ENCODE measurements at places on chromosomes 5 and 9.

DNA sequence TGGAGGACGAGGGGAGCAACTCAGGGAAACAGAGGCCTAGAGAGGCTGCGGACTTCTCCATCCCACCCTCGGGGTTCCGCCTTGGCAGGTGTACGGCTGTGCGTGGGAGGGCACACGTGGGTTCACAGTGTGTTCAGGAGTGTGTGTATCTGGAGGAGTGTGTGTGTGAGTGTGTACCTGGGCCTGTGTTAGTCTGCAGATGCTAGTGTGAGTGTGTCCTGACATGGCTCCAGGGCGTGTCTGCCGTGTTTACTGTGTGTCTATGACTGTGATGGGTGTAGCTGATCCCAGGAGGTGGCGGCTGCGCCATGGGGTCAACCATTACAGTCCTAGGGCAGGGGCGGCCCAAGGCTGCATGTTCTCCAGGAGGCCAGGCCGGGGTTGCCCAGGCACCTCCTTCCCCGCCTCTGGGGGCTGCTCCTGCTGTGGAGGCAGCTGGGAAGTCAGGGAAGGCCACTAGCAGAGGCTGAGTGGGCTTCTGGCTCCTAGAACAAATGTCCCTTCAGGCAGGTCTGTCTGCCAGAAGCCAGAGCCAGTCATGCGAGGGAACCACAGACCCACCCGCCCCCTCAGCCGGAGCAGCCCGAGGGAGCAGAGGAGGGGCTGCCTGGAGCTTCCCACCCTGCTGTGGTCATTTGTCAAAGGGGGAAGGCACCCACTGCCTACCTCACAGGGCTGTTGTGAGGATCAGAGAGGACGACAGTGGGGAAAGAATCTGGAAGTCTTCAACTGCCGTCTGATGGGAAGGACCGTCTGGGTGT, 21.4 kb downstream of the CRB2 start:
- H3K36me3 ChIP-seq, result no peaks in the 10 kb centered on the region
- peaks cover 28% of the 10 kb centered on the region for H3K27me3 ChIP-seq
- peaks cover 3% of the 10 kb centered on the region for H3K4me1 ChIP-seq

- H3K27ac ChIP-seq, result no peak overlapping the region
- no peak overlapping the region for H3K4me3 ChIP-seq
- peaks cover 19% of the 10 kb centered on the region for H3K4me1 ChIP-seq
- peaks cover 26% of the 10 kb centered on the region for H3K36me3 ChIP-seq
- no peaks in the 10 kb centered on the region for H3K27me3 ChIP-seq
- DNase-seq, result no peak
These were observed 50.8 kb downstream of the F2R start for GRCh38 chr5:76766746-76767145.

DNA sequence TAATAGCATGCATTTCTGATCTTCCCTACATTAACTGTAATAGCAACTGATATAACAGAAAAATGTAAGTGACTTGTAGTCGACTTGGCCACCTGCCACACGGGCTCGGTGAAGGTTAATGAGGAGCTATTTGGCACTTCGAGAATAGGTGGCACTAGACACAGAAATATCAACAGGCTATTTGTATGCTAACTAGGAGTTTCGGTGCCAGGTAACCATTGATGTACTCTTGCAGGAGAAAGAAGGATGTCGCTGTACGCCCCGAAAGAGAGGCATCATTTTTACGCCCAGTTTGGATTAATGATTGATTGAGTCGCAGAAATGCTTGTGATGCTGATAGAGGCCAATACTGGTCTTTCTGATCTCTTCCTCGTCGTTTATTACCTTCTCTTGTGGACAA, 516 bp upstream of the DMRT2 start:
- H3K4me1 ChIP-seq, result peaks cover 54% of the 10 kb centered on the region
- H3K36me3 ChIP-seq, result peaks cover 24% of the 10 kb centered on the region
- DNase-seq, result no peak
- H3K27ac ChIP-seq, result peak overlapping the region; percentile 45
- H3K4me3 ChIP-seq, result peak overlapping the region; percentile 63

- DNase-seq, result peak; percentile 83
- H3K27ac ChIP-seq, result peak overlapping the region; percentile 100
These were observed 12.0 kb upstream of the TGFBR1 start for GRCh38 chr9:99092643-99093491.

GRCh38 chr5:125125031-125125823, 378.8 kb upstream of the ZNF608 start:
- H3K4me3 ChIP-seq, result no peak overlapping the region
- no peak for DNase-seq
- H3K27me3 ChIP-seq, result no peaks in the 10 kb centered on the region
- no peaks in the 10 kb centered on the region for H3K36me3 ChIP-seq
- H3K27ac ChIP-seq, result no peak overlapping the region

DNA sequence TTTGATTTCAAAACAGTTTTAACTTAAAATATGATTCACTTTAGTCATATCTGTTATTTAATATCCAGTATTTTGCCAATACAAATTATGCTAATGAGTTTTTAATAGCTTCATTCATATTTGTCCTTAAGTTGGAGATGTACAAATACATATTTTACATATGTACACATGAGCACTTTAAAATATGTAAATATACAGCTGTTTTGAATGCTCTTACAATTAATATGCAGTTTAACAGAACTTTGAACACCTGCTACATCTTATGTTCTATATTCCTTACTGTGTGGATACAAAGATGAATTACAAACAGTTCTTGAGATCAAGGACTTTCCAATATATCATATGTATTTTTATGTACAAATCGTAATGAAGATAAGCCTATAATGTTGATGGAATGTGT, 74.0 kb downstream of the CHSY3 start:
- H3K27ac ChIP-seq, result no peak overlapping the region
- no peak for DNase-seq
- H3K4me1 ChIP-seq, result no peaks in the 10 kb centered on the region
- H3K4me3 ChIP-seq, result no peak overlapping the region
- no peaks in the 10 kb centered on the region for H3K27me3 ChIP-seq
- no peaks in the 10 kb centered on the region for H3K36me3 ChIP-seq
